A673 (cell line): ENCODE measurements at places on chromosomes 11 and 22.
A peak's percentile ranks its signal among the peaks of the same experiment; 100 is the strongest.

- H3K27ac ChIP-seq: no peak overlapping the region
- H3K4me1 ChIP-seq: no peaks in the 10 kb centered on the region
- H3K4me3 ChIP-seq: no peak overlapping the region
- H3K36me3 ChIP-seq: no peaks in the 10 kb centered on the region
- peaks cover 4% of the 10 kb centered on the region for H3K27me3 ChIP-seq
Observed at GRCh38 chr11:106456647-106457046, 379.2 kb downstream of the AASDHPPT start.

GRCh38 chr22:45459235-45459634, 43.4 kb upstream of the FBLN1 start:
- no peaks in the 10 kb centered on the region for H3K36me3 ChIP-seq
- DNase-seq: no peak
- no peak overlapping the region for H3K4me3 ChIP-seq
- no peaks in the 10 kb centered on the region for H3K27me3 ChIP-seq

DNA sequence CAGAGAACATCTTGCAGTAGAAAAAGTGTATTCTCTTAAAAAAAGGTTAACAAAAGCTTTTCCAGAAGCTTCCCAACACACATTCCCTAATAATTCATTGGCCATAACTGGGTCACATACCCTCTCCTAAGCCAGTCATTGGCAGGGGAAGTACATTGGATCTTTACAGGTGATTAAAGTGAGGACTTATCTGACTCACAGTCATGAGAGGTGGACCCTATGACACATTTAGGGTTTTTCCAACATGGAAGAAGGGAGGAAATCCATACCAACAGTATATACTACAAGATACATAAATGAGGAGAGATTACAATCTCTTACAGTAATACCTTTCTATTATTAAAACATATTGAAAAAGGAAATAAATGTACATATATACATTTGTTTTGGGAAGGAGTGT, 72.2 kb downstream of the CCDC73 start:
- H3K27me3 ChIP-seq: peaks cover 29% of the 10 kb centered on the region
- no peak overlapping the region for H3K4me3 ChIP-seq
- H3K27ac ChIP-seq: no peak overlapping the region
- DNase-seq: no peak
- no peaks in the 10 kb centered on the region for H3K36me3 ChIP-seq

DNA sequence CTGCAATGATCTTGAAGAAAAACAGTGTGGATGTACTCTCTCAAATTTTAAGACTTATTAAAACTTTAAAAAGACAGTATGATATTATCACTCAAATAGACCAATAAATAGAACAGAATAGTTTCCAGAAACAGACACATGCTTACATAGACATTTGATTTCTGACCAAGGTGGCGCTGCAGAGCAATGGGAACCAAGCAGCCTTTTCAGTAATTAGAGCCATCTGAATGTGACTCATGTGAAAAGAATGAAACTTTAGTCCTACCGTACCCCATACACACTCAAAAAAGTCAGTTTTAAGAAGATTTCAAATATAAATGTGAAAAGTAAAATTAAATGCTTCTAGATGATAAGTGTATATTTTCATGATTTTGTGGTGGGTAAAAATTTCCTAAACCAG, 74.2 kb upstream of the MS4A8 start:
- no peaks in the 10 kb centered on the region for H3K36me3 ChIP-seq
- H3K27me3 ChIP-seq: no peaks in the 10 kb centered on the region
- peak; percentile 85 for DNase-seq
- no peak overlapping the region for H3K27ac ChIP-seq
- H3K4me1 ChIP-seq: no peaks in the 10 kb centered on the region
- H3K4me3 ChIP-seq: no peak overlapping the region

DNA sequence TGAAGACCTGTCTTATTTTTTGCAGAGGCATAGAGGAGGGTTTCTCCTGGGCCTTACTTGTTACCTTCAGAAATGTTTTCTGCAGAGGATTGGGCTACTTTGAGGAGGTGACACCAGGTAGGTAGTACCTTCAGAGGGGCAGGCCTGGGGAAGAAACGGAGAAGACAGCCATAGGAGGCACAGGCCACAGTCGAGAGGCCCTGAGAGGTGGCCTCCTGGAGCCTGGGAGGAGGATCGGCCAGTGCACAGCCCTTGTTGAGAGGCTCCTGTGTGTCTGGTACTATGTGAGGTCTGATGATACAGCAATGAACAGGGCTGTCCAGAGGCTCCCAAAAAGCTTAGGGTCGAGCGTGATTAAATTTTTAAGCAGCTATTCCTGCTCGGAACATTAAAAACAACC, 11.5 kb downstream of the GTPBP1 start:
- no peak for DNase-seq
- H3K4me3 ChIP-seq: no peak overlapping the region
- peaks cover 46% of the 10 kb centered on the region for H3K36me3 ChIP-seq
- H3K27ac ChIP-seq: peak overlapping the region; percentile 22
- H3K4me1 ChIP-seq: peaks cover 35% of the 10 kb centered on the region

DNA sequence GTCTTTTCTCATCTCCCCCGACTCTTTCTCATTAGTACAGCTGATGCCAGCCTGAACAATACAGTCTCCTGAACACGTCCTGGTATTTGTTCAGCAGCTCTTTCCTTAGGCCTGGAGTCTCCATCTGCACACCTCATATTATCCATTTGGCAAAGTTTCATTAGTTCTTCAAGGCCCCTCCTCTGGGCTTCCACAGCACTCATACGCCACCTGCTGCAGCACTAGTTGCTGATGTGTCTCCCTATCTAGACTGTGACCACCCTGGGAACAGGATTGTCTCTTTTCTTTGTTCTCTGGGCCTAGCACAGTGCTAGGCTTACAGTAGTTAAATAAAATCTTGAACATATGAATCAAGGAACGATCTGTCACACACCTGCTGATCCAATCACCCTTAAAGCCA, 17.2 kb downstream of the DCHS1 start:
- no peak overlapping the region for H3K27ac ChIP-seq
- no peak for DNase-seq
- H3K4me3 ChIP-seq: no peak overlapping the region
- no peaks in the 10 kb centered on the region for H3K27me3 ChIP-seq
- no peaks in the 10 kb centered on the region for H3K4me1 ChIP-seq

- H3K36me3 ChIP-seq: no peaks in the 10 kb centered on the region
- no peak for DNase-seq
- H3K27me3 ChIP-seq: no peaks in the 10 kb centered on the region
- H3K4me1 ChIP-seq: no peaks in the 10 kb centered on the region
Observed at GRCh38 chr11:70501051-70501901, 102.9 kb downstream of the CTTN start.

DNA sequence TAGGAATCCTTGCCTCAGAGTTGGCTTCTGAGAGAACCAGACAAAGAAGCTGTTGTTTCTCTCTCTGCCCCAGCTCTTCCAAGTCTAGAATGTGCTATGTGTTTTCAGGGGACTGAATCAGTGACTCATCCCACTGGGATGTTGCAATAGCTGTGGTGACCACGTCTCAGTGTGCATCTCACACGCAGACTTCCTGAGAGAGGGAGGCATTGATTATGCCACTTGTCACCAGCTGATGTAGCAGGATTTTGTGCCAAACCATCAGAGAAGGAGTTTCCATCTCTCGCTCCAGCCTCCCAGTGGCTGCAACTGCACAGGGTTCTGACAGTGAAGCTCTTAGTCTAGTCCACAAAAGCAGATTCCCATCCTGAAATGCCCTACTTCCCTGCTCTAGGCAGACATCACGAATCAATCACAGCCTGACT, 455.8 kb downstream of the MIAT start:
- no peaks in the 10 kb centered on the region for H3K36me3 ChIP-seq
- H3K4me1 ChIP-seq: peaks cover 7% of the 10 kb centered on the region

GRCh38 chr11:65539744-65540289, 14.9 kb downstream of the SCYL1 start:
- peaks cover 24% of the 10 kb centered on the region for H3K36me3 ChIP-seq
- peak overlapping the region; percentile 43 for H3K27ac ChIP-seq
- peaks cover 10% of the 10 kb centered on the region for H3K4me1 ChIP-seq

DNA sequence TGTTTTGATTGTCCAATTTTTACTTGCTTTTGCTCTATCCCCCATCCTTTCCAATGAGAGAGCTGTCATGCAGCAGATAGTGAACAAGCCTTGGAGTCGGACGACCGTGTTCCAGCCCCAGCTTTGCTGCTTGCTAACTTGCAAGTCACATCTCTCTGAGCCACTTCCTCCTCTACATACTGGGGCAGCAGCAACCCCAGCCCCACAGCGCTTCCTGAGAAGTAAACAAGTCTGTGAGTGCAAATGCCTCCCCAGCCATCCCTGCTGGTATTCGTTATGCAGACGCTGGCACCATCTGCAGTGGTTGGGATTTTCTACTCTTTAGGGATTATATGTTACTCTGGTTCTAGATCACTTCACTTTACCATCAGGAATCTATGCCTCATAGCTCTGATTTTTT, 35.0 kb downstream of the TPBGL start:
- no peak overlapping the region for H3K27ac ChIP-seq
- H3K36me3 ChIP-seq: peaks cover 2% of the 10 kb centered on the region
- H3K27me3 ChIP-seq: no peaks in the 10 kb centered on the region
- H3K4me3 ChIP-seq: no peak overlapping the region
- H3K4me1 ChIP-seq: no peaks in the 10 kb centered on the region

DNA sequence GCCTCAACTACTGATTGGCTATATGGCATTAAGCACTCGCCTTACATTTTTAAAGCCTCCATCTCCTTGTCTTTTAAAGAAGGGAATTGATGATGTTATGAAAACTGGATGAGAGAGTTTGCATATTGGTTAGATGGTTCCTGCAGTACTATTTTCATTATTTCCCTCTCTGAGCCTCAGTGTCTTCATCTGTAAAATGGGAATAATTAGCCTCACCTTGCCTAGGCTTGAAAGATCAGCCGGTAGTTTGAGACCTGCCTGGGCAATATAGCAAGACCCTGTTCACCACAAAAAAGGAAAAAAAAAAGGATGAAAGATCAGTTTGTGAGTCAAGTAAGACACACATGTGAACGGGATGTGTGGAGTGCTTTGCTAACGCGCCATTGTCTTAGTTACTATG, 35.0 kb upstream of the SLC35C1 start:
- DNase-seq: no peak
- H3K27me3 ChIP-seq: no peaks in the 10 kb centered on the region
- no peaks in the 10 kb centered on the region for H3K36me3 ChIP-seq
- H3K4me1 ChIP-seq: peaks cover 12% of the 10 kb centered on the region
- H3K27ac ChIP-seq: no peak overlapping the region

GRCh38 chr11:14907411-14908213, 15.6 kb upstream of the CYP2R1 start:
- peaks cover 21% of the 10 kb centered on the region for H3K4me1 ChIP-seq
- peak overlapping the region; percentile 75 for H3K27ac ChIP-seq
- no peaks in the 10 kb centered on the region for H3K27me3 ChIP-seq
- DNase-seq: peak; percentile 84

- H3K4me1 ChIP-seq: peaks cover 7% of the 10 kb centered on the region
- DNase-seq: no peak
- H3K4me3 ChIP-seq: no peak overlapping the region
- peaks cover 3% of the 10 kb centered on the region for H3K27me3 ChIP-seq
- H3K36me3 ChIP-seq: no peaks in the 10 kb centered on the region
- no peak overlapping the region for H3K27ac ChIP-seq
Observed at GRCh38 chr11:73215191-73216134, 2.6 kb upstream of the P2RY2 start.
